ENCODE measurements at places on chromosomes 16 and 17. TPM values are rescaled to one million over a fixed set of nuclear protein-coding genes. Genes with fewer than 3 reads are reported as not detected.

GRCh38 chr16:71260995-71261394 lies 28.2 kb downstream of the CMTR2 start:
- DNase-seq: no peak

The ZSCAN10 gene
- total RNA-seq: not detected

The FA2H gene
- total RNA-seq: not detected

DNA sequence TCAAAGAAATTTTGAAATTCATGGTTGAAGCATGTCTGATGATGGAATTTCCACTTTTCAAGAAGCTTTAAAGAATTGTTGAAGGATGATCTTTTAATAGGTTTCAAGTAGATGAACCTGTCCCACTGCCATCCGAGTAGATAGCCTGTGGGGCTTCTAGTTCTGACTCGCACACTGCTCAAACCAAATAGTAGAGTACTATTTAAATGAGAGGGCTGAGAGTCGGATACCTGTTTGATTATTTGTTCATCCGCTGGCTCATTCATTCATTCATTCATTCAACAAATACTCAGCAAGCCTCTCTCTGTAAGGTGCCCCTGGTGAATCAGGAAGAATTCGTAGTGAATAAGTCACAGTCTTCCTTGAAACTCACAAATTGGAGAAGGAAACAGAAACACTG lies 108.2 kb upstream of the IRX5 start:
- DNase-seq: no peak
